ENCODE measurements at places on chromosomes 5 and 9.
A peak's percentile ranks its signal among the peaks of the same experiment; 100 is the strongest.

DNA sequence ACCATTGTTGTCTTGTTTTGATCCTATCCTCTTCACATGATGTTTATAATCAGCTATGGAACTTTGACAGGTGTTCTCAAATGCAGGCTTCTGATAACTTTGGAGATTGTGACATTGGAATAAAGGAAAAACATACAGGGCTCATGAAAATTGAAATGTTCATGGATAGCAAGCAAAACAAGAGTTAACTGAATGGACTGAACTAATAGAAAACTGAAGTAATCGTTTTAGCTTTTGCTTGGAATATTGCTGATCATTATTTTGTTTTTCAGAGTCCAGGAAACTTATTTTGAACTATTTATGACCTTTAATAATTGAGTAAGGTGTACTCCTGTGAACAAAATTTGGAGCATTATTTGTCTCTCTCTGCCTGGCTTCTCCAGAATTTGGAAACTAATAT lies 436.7 kb upstream of the CDH9 start:
- DNase-seq: no peak

GRCh38 chr5:137696481-137696880 lies 39.4 kb downstream of the KLHL3 start:
- DNase-seq: no peak

GRCh38 chr5:116736671-116737070 lies 162.0 kb upstream of the SEMA6A start:
- no peak for DNase-seq

DNA sequence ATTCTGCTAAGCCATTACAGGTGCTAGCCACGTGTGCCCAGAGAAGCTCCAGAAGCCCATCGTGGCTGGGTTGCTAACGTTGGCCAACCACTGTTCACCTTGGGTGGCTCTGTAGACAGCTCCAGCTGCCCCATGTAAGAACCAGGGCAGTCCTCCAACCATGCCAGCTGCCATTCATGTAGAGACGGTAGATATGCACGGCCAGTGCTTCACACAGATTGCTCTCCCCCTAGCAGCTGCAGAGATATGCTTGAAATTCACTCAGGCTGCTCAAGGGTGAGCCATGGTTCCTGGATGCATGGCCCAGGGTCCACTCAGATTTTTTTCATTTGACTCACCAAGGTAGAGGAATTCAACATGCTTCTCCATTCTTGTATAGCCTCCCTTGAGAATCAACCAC lies 31.0 kb downstream of the GADD45G start:
- DNase-seq: peak; percentile 19

- no peak for DNase-seq
Observed at GRCh38 chr5:16759147-16759773, 142.5 kb upstream of the RETREG1 start.

GRCh38 chr5:135541807-135542502 lies 6.2 kb upstream of the NEUROG1 start:
- no peak for DNase-seq

GRCh38 chr9:27184556-27185351 lies 75.7 kb downstream of the TEK start:
- no peak for DNase-seq

DNA sequence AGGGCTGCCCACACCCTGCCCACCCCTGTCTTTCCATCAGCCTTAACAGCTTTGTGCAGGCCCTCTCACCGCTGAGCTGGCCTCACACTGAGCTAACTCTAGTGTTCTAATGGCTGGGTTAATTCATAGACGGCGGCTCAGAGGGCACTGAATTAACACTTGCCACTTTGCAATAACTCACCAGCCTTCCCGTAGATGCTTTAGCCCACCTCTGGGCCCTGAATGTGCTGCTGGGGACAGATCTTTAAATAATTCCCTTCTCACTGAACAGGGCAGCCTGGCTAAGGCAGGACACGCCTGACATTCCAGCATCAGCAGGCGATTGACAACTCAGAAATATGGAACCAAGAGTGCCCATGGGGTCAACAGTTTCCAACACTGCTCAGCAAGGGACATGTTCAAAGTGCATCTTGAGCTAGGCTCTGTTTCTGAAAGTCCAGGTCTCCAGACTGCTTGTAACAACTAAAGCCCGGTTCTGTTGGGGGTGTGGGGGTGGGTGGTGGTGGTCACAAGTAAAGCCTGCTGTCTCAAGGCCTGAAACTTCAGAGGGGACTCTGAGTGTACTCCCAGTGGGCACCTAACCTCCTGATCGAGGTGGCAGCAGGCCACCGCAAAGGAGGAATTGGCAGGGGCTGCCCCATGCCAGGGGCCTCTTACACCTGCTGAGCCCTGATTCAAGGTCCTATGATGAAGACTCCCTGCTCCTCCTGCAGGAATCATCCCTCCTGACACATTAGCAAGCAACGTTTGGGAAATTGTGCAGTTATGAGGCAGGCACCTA lies 248.3 kb downstream of the FSTL4 start:
- DNase-seq: no peak

DNA sequence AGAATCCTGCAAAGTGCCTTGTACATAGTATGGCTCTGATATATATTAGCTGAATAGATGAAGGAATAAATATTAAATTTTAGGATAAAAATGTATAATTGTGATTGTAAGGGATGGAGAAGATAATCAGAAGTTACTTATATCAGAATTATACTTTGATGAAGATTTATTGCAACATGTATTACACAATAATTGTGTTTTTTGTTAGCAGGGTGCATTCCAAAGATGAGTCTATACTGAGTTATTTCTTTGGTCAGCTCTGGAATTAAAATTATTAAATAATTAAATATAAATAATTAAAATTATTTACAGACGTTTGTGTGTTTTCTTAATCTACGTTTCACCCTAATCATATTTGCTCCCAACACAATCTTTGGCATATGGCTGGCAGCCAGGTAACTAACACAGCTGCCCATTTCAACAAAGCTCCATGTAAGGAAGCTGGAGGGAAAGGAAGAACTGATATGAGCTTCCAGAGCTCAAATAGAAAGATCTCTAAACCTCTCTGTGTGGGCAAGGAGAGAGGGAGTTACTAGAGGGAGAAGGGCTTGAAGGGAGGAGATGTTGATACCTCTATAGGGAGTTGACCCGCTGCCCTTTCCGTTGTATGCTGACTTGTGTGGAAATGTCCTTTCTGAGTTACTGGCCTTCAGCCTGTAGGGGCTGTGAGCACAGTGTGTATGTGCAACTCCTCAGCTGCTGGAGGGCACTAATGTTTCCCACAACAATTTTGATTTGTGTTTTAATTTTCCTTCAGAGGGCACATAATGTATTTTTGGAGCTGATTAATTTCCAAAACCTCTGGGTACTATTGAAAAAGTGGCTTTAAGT lies 403.4 kb downstream of the MAN2A1 start:
- no peak for DNase-seq

DNA sequence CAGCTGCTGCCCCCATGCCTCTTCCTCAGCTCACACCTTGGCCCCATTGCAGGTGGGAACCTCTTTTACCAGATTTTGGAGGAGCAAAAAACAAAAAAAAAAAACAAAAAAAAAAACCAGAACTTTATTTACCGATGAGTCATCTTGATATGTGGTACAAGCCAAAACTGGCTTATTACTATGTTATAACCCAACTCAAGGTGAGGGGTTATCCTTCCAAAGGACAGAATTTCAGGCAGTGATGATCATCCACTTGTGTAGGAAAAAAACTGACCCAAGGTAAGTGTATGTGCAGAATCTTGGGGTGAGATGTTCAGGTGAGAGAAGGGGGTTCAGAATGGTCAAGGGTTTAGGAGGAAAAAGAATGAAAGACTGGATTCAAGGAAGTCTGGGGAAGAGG lies 142.6 kb upstream of the FST start:
- DNase-seq: no peak

DNA sequence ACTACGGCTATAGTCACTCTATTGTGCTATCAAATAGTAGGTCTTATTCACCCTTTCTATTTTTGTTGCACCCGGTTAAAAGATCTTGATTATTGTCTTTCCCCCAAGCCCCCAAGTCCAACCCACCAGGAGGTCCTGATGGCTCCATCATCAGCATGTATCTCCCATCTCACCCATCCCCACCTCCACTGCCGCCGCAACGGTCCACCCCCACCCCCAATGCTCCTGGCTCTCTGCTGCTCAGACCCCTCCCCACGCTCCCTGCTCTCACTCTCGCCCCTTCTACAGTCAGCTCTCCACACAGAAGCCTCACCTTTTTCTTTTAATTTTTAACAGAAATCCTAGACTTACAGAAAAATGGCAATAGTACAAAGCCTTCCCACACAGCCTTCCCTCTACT lies 51.5 kb upstream of the SH3PXD2B start:
- no peak for DNase-seq

GRCh38 chr9:22005702-22006606 lies 3.2 kb downstream of the CDKN2B start:
- DNase-seq: no peak

DNA sequence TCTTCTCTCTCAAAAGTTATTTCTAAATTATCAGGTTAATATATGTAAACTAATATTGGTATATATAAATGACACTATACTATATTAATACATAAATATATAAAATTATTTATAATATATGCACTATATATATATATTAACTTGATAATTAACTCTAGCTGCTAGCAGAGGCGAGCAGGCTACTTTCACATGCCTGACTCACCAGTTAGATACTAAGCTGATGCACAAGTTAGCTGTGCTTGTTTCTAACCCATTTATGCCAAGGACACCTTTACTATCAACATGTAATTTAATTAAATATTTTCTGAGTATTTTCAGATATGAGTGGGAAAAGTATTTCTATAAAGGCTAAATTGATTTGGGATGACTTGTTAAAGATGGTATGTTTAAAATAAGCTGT lies 70.1 kb downstream of the TRIO start:
- DNase-seq: no peak

DNA sequence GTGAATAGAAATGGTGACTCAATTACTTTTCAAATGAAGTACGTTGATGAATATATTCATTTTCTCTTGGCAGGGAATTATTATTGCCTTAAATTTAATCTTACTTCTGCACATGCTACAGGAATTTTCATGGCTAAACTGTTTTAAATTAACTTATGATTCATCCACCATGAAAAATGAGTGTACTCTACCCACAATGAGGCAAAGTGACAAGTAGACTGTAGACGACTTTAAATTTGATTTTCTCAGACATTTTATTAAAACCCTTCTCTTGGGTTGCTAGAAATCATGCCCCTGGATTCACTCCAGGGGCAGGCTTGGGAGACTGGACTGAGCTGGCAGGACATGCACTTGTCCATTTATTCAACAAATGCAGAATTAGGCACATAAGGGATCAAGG lies 23.5 kb upstream of the ERAP2 start:
- no peak for DNase-seq

DNA sequence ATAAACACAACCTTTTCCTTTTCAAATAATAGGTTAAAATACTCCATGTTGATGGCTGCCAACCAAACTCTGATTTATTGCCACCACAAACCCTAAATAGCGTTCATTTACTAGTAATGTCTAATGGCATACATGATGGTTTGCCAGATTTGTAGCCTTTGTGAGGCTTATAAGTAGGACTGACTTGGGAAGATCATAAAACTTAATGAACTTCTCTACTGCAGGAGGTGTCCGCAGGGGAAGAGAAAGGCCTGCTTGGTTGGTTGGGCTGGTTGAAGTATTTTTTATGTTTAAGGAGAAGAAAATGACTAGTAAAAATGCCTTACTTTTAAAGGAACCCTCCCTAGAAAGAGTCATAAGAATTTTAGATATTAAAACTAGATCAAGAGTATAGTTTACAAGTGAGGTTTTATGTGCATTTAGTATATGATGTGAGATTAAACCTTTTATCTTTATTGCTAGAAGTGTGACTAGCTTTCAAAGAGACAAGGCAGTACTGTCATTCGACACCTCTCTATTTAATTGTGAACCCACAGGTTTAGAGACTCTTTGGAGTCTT lies 5.0 kb downstream of the PBX3 start:
- DNase-seq: no peak

DNA sequence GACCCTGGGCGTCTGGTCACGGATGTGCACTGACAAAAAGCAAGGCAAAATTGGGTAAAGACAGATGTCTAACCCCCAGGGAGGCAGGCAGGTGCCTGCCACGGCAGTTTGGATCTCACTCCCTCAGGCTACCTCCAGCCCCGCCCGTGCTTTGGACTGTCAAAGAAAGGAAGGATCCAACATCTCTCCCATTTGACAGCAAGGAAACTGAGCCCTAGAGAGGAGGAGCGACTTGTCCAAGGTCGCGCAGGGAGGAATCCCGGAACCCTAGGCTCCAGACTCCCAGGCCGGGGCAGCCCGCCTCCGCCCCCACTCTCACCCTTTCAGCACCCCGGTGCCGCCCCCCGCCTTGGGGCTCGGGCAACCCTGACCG lies 376 bp downstream of the GOLGA1 start:
- no peak for DNase-seq

DNA sequence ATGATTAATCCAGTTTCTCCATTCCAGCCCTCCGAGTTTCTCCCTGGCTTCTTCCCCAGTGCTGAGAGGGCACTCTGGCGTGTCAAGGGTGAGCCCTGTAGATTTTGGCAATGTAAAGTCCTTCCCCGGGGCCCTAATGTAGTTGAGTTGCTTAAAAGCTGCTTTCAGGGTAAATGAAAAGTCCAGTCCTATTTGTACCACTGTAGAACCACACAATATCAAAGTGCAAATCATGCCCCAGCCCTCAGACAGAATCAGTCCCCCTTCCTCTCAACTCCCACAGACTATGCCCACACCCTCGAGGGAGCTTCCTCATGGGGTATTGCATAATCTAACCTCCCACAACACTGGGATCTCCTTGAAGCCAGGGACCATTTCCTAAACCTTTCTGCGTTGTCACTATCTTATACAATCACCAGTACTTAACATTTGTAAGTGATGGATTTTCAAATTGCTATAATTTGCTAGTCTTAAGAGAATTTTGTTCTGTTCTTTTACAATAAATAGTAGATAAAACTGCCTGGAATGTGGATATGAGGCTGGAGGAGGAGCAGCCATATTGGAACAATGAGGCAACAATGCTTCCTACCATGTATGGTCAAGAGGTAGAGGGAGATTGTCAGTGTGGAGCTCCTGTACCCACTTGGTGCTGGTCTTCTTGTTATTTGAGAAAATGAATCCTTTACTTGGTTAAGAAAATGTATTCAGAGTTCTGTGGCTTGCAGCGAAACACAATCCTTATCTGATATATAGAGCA lies 34.4 kb downstream of the ZNF366 start:
- no peak for DNase-seq

- DNase-seq: no peak
Observed at GRCh38 chr5:109878887-109879286, 189.2 kb downstream of the MAN2A1 start.

- DNase-seq: no peak
Observed at GRCh38 chr9:76474419-76474818, 15.4 kb downstream of the GCNT1 start.

- DNase-seq: no peak
Observed at GRCh38 chr5:122262103-122262502, 49.9 kb upstream of the SNCAIP start.

DNA sequence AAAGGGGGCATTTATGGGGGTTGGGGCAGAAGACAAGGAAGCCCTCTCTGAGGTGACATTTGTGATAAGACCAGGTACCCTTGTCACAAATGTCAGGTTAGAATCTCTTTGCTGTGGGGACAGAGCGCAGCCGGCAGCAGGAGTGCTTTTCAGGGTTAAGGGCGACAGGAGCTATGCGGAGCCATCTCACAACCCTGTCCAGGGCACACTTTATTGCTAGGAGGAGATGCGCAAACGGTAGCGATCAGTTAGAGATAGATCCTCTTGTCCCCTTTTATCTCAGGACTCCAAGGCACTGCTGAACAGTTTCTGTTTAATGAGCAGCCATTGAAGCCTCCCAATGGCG lies 438 bp upstream of the LAMC3 start:
- no peak for DNase-seq

Data from NCI-H446 treated with DMSO at 0.1 percent for 48 hours (cell line).